ENCODE measurements at places on chromosomes 2 and 18.
A peak's percentile ranks its signal among the peaks of the same experiment; 100 is the strongest.

DNA sequence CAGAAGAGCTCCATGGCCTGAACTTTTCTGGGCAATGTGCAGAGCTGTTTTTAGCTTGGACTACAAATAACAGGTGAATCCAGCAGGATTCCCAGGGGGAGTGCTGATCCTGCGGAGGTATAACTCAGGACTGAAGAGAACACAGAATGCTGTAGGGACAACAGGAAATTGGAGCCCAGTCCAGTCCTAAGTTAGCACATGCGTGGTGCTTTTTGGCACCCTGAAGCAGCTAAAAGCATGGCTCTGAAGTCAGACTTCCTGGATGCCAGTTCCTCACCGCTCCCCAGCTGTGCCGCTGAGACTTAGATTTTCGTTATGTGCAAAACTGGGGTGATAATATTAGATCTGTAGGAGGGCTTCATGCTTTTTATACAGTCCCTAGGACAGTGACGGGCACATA is 58.6 kb downstream of the GALR1 start:
- DNase-seq: no peak

DNA sequence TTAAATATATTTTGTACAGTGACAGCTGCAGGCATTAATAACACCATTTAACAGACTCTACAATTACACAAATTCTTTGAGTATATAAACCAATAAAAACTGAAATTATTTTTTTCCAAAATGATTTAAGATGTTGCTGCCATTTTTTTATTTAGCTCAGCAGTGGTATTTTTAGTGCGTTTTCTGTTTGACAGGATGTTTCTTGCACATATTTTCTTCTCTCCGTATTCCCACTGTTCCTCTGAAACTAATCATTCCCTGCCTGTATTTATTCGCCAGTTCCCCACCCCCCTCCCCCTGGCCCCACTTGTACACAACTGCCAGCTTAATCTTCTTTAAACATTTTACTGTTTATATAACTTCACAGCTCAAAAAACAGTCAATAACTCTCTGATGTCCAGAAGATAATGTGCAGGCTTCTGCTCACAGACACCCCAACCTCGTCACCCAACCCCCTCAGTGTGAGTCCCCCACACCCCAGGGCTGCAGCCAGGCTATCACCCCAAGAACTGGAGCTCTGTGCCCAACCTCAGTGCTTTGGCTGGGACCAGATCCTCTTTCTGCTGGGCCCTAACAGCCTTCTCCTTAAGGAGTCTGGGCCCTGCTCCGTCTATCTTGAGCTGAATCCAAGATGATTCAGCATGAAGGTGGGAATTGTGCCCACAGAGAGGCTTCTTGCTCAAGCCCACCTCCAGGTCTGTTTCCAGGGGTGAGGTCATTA is 41.6 kb upstream of the MAP4K4 start:
- DNase-seq: peak; percentile 69

- DNase-seq: peak; percentile 15
These were observed 34.4 kb downstream of the VRK2 start for GRCh38 chr2:58081000-58081399.

GRCh38 chr2:60604486-60605064 is 51.1 kb upstream of the BCL11A start:
- DNase-seq: no peak

GRCh38 chr2:46971929-46972328 is 56.3 kb upstream of the MCFD2 start:
- no peak for DNase-seq

DNA sequence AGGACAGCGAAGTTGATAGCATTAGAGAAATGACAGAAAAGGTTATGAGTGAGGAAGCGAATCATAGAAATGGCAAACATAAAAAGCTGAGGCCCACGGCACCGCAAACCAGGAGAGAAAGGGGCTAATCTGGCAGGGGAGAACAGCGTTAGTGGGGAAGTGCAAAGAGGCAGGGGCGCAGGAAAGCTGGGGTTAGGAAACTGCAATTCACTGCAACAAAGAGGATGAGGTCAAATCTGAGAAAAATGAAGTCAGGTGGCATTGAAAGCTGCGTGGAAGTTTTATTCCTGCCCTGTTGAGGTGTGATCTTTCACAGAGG is 653 bp upstream of the ABI2 start:
- no peak for DNase-seq

GRCh38 chr18:72672364-72673184 is 128.4 kb upstream of the CBLN2 start:
- DNase-seq: peak; percentile 21

DNA sequence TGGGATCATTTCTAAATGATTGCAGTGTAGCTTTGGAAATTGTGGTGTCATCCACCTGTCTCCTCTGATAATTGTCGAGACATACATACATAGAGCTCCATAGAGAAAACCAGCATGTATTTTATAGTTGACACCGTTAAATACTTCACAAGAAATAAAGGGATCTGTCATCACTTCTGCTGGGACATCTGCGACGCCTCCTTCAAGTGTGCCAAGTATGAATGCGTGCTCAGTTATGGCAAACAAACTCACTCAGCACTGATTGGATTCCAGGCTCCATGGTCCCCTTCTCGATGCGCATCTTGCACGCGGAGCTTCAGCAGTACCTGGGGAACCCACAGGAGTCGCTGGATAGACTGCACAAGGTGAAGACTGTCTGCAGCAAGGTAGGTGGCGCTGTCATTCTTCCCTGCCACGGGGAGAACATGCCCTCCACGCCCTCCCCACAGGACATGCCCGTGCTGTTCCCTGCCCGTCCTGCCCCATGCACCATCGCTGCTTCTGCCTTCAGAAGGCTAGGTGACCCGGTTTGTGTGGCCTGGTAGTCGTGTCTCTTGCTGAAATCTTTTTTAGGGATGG is 64.1 kb downstream of the TRAPPC12 start:
- no peak for DNase-seq
